Thoracic aorta (tissue), 2 donors: ENCODE measurements at places on chromosomes 13 and 19. TPM values are rescaled to one million over a fixed set of nuclear protein-coding genes. Genes with fewer than 3 reads are reported as not detected.

The TFDP1 gene
- total RNA-seq: 39.3 TPM

The CDX2 gene
- not detected for total RNA-seq

The PSPN gene
- 1.4 TPM for total RNA-seq

The TMEM150B gene
- not detected for total RNA-seq

The ZNF17 gene
- total RNA-seq: 17.5 TPM

The RGS9BP gene
- not detected for total RNA-seq

The ZNF492 gene
- not detected for total RNA-seq

The WDR88 gene
- total RNA-seq: not detected

The ARHGEF18 gene
- 22.7 TPM for total RNA-seq

The KIR2DL3 gene
- not detected for total RNA-seq
